ENCODE measurements at places on chromosomes 4 and X.

GRCh38 chr4:89307178-89307445, 488 bp downstream of the GPRIN3 start:
- DNase-seq, result no peak

DNA sequence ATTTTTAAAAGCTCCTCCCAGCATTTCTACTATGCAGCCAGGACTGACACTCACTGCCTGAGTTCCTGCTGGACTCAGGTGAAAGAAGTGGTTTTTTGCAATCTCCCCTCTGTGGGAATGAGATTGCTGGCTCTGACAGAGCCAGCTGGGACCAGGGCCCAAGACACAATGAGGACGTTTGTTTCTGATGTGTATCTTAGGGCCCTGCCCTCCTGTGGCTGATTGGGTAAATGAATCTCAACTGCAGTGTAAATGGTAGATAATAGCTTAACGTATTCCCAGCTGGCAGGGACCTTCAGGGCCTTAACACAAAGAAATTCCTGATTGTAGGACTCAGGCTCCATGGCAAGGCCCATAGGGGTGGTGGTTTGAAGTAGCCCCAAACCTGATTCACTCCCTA, 85.8 kb upstream of the PRPS1 start:
- no peak for DNase-seq

GRCh38 chr4:99876946-99877345, 17.3 kb downstream of the LAMTOR3 start:
- DNase-seq, result no peak

DNA sequence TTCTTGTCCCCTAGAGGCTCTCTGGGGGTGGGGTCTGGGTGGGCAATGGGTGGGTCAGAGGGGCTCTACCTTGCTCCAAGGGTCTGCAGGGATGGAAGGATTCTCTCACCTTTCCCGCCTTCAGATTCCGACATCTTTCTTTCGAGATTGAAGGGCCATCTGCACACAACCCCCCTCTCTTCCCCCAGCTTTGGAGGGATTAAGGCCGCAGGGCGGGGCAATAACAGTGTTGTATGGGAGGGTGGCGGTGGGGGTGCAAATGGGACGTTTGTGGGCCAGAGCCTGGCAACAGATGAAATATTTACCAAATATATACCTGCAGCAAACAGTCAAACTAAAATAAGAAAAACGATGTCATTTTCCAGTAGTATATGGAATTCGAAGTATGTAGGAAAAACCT, at the start of gene CACNA1F:
Gene CACNA1F, minus strand, starts transcription at position 165 of the 400 bp plus-strand sequence. Its CDS starts 31 bp downstream, at position 134.
- DNase-seq, result no peak

DNA sequence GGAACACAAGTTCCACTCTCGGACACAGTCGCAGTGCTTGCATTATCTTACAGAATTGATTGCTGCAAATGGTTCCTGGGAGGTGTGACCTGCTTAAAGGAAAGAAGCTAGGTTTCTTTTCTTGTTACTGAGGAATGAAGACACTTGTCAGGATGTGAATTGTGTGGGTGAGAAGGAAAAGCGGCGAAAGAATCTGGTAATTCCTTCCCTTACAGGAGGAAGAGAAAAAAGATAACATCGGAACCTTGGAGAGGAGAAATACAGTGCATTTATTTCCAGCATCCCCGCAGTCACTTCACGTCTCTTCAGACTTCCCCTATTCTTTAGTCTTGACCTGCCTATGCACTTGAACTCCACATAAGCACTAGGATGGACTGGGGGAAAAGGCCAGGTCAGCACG, 389 bp upstream of the CCSER1 start:
- DNase-seq, result no peak

DNA sequence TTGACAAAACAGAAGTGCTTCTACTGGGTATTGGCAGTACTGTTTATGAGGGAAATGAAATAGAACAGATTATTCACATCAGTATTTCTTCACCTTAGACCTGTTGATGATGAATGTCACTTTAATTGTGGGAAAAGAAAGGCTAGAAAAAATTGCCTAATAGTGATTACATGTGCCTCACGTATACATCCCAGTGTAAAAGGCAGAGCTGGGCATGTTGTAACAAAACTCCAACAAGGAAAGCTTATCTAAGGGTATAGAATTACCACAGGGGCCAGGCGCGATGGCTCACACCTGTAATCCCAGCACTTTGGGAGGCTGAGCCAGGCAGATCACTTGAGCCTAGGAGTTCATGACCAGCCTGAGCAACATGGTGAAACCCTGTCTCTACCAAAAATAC, 4.2 kb downstream of the PGM2 start:
- no peak for DNase-seq

- no peak for DNase-seq
Observed at GRCh38 chr4:13985837-13986236, 358.3 kb upstream of the BOD1L1 start.

DNA sequence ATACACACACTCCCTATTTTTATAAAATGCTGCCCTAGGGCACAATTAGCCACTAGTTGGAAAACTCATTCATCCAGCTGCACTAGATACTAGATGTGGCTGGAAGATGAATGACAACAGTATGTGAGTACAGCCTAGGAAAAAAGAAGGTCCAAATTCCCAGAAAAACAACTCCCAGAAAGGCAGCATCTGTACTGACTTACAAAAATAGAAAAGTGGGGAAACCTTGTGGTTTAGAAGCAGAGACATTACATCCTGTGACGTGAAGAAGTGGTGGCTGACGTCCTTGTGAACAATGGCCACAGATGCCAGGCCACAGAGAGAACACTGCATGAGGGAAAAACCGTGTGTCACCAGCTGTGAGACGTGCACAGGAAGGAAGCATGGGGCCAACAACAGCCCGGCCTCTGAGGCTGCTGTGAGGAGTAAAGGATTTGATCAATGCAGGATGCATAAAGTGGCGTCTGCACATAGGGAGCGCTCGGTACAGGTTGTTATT, 81.2 kb downstream of the SPRY1 start:
- DNase-seq, result no peak

DNA sequence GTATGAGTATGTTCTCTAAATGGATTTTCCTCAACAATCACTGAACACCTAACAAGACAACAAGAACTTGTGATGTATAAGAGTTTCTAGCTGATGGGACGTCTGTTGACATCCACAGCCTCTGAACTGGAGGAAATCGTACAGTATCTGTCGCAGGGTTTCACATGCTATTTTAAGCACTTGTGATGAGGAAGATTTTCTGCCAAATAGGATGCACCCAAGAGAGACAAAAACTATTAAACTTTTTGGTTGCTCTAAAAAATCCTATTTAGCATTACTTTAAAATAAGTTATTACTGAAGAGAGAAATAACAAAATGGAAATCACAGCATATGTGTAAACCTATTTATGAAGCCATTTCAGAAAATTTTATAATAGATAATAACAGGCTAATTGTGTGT, 356.1 kb upstream of the SLC7A11 start:
- no peak for DNase-seq

GRCh38 chr4:173827707-173828106, 297.7 kb upstream of the HAND2 start:
- DNase-seq, result no peak

- DNase-seq, result peak; percentile 40
Observed at GRCh38 chr4:121484633-121485032, 103.8 kb upstream of the QRFPR start.
